Activated naive CD4-positive, alpha-beta T cell treated with anti-CD3 and anti-CD28 coated beads, Interleukin-2, amount 10 ng/mL, durations not matched to agents 7 days and 5 days (primary cell): ENCODE measurements at places on chromosomes 13 and 19.
A peak's percentile ranks its signal among the peaks of the same experiment; 100 is the strongest.

- no peak for DNase-seq
Measured at GRCh38 chr13:20964904-20965303, 62.4 kb upstream of the XPO4 start.

DNA sequence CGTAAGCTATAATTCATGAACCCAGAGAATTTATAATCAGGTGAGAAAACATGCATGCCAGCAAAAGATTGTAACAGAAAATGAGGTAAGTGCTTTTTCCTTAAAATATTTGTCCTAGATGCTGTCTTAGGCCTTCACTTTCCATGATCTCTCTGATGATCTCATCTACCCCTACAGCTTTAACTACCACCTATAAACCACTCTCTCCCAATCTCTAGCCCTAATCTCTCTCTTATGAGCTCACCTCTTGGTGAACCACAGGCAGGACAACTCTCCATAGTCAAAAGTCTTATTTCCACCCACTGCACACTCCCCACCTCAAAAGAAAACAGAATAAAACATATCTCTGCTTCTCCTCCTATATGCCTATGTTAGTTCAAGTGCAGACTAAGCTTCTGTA, 137.1 kb downstream of the SLC7A1 start:
- no peak for DNase-seq

- no peak for DNase-seq
Measured at GRCh38 chr19:10744253-10744798, 26.4 kb downstream of the DNM2 start.

DNA sequence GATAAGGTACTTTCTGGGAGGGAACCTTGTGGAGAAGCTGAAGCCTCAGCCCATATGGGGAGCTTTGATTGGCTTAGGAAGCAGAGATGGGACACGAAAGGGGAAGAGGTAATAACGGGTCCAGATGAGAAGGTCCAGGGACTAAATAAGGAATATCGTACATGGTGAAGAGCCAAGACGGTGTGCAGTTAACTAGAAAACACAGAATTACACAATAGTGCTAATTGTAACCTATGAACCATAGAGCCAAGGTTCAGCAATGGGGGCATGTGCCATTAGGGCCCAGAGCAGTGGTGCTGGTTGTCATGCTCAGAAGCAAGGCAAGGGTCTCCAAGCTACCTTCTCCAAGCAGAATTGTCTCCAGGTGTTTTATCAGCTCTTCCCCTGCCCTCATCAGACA, 106.1 kb downstream of the IRS2 start:
- DNase-seq, result no peak

DNA sequence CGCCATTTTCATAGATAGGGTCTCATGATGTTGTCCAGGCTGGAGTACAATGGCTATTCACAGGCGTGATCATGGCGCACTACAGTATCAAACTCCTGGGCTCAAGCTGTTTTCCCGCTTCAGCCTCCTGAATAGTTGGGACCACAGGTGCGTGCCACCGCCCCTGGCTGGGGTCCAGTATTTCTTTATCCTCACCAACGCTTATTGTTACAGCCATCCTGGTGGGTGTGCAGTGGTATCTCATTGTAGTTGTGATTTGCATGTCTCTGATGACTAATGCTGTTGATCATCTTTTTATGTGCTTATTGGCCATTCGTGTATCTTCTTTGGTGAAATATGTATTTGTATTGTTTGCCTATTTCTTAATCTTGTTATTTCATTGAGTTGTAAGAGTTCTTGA, 49.0 kb downstream of the SIPA1L3 start:
- DNase-seq, result no peak

DNA sequence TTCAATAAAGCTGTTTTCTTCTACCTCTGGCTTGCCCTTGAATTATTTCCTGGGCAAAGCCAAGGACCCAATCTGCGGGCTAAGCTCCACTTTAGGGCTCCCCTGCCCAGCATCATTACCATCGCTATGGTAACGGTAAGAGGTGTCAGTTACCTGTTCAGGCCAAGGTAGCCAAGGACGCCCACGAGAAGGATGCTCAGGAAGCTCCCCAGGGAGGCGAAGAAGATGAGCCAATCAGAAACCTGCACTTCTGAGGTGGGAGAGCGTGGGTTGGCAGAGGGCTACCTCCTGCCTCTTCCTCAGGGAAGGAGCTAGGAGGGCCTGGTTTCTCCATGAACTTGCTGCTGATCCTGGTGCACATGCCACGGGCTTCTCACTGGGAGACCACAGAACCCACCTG, 24.7 kb downstream of the IL12RB1 start:
- no peak for DNase-seq

- DNase-seq, result no peak
Measured at GRCh38 chr13:98496479-98496791, 80.5 kb downstream of the STK24 start.

DNA sequence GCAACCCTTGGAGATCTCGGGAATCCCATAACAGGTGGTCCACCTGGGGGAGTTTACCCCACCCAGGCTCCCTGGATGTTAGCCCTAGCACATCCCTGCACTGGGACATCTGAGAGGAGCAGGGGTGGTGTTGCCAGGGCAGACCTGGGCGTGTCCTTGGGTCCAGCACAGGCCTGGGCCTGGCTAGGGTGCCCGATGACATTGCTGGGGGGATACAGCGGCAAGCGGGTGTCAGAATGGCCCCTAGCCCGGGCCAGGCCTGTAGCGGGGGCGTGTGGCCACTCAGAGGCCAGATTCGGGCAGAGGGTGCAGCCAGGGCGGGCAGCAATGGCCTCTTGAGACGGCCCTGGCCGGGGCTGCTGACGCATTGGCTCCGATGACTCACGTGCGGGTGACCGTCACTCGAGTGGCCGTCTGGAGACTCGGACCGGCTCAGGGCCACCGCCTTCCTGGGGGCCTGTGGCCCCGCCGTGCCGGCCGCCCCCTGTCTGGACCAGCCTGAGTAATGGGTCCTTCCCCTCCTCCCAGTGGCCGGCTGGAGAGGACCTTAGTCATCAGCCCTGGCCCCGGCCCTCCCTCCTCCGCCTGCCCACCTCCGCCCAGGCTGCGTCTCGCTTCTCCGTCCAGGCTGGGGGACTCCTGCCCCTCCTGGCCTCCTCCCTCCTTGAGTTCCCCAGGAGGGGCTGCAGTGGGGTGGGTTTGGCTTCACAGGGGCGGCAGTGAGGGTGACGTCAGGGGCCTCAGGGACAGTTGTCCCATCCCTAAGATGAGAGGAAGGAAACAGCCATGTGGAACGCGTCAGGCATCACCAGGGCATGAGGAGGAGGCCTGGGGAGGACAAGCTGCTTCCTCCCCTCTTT, 23.2 kb upstream of the CRTC1 start:
- DNase-seq, result no peak

DNA sequence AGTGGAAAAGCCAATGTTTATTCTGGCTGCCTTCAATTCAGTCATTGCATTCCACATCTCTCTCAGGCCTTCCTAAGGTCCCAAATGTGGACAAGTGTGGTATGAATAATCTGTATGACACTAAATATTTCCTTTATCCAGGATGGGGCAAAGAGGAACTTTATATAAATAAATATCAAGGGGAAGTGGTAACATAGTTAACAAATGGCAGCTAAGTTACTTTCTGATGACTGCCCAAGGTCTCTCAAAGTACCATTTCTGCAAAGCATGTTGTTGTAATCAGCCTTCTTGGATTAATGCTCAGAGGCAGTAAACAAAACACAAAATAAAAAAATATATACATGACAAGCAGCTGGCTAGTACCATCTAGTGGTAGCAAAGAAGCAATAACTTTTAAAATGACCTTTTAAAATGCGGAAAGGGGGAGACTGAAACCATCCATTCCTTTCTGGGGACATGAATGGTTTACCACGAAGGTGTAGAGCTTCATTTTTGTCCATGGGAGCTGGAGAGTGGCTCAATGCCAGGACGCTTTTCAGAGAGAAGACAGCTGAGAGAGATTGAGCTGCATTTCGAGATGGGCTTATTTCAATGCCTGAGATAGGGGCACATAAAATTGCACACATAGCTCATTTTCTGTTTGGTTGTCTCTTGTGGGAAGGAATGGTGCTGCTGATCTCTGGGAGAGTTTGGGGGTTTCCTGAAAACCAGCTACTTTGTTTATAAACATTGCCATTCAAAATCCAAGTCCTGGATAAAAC, 259.2 kb downstream of the RFC3 start:
- no peak for DNase-seq

- DNase-seq, result no peak
Measured at GRCh38 chr19:33443638-33444561, 70.4 kb downstream of the CEBPG start.

DNA sequence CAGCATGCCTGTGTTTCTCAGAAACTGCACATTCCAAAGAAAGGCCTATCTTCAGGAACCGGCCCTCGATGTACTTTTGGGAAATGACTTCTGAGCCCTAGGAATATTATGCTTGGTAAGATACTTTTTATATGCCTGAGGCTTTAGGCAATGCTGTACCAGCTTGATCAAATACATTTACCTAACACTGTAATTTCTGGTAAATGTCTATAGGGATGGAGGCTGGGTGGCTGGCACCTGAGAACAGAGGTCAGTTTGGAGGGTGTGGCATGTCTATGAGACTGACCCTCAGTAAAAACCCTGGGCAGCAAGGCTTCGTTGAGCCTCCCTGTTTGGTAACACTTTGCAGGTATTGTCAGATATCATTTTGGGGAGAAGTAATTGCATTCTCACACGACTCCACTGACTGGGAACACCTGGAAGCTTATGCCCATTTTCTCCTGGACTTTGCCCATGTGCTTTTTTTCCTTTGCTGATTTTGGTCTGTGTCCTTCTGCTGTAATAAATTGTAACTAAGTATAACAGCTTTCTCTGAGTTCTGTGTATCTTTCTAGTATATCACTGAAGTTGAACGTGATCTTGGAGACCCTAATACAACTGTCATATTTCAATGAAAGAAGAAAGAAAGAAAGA, 1339.1 kb downstream of the OLFM4 start:
- DNase-seq, result no peak

DNA sequence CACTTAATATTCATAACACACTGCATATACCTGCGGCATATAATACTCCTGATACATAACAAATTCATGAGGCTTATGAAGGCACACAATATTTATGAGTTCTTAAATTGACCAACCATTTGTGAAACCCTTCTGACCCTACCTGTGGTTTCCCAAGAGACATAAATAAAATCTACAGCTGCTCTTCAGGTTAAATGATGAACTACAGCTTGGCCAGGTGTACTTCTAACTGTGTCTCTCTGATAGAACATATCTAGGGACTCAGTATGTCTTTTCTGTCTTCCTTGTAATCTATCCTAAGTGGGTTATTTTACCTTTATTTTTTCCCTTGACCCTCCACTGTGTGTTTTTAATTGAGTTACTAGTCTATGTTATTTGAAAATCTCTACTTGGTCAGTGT, 189.9 kb upstream of the UFM1 start:
- DNase-seq, result no peak

- peak; percentile 81 for DNase-seq
Measured at GRCh38 chr13:41458761-41459431, 1.5 kb downstream of the RGCC start.

GRCh38 chr13:96646515-96647211, 347.6 kb downstream of the OXGR1 start:
- no peak for DNase-seq

- no peak for DNase-seq
Measured at GRCh38 chr13:78785764-78786163, 126.8 kb upstream of the OBI1 start.

GRCh38 chr19:12611361-12611699, 610 bp downstream of the ZNF791 start:
- no peak for DNase-seq

DNA sequence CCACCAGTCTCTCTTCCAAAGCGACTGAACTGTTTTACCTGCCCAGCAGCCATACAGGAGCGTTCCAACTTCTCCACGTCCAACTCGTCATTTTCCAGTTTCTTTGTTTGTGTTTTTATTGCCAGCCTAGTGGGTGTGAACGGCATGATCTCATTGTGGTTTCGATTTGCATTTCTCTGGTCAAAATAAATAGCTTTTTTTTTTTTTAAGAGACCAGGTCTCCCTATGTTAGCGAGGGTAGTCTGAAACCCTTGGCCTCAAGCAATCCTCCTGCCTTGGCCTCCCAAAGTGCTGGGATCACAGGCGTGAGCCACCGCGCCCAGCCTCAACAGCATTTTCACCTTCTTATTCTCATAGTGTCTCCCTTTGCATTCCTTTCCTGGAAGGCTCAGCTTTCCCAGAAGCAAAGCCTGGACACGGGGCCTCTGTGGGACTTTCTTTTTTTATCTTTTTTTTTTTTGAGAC, 4.2 kb upstream of the JSRP1 start:
- DNase-seq, result no peak

DNA sequence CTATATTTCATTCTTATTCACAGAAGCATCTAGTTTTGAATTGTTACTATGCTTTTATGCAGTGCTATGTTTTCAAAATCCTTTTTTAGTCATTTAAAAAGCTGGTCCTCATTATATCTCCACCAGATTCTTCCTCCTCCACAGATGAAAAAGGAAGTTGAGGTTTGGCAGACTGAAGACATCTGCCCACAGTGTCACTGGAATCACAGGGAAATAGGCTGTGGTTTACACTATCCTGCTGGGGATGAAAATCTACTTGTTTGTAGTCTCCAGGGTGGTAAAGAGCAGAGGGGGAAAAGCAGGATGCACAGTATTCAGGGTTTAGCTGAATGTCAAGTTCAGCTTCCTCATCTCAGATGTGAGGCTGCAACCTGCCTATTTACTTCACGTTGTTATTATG, 351.2 kb downstream of the DNAJC15 start:
- no peak for DNase-seq

DNA sequence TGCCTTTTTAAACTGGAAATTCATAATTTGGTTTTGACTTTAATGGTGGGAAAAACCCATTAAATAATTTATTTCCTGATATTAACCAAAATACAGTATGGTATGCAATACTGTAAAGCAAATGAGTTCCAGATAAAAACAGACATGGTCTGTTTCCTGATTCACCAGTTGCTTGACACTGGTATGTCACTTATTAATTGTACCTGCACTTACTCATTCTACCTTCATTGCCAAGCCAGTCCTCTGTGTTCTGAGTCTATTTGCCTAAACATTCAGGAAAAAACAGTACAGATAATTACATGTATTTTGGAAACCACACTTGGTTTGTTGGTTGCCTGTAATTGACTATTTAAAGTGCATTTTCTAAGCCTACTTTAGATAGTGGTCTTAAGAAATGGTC, 159.3 kb downstream of the TNFRSF19 start:
- DNase-seq, result no peak

- no peak for DNase-seq
Measured at GRCh38 chr19:4583961-4584669, 24.6 kb upstream of the SEMA6B start.

DNA sequence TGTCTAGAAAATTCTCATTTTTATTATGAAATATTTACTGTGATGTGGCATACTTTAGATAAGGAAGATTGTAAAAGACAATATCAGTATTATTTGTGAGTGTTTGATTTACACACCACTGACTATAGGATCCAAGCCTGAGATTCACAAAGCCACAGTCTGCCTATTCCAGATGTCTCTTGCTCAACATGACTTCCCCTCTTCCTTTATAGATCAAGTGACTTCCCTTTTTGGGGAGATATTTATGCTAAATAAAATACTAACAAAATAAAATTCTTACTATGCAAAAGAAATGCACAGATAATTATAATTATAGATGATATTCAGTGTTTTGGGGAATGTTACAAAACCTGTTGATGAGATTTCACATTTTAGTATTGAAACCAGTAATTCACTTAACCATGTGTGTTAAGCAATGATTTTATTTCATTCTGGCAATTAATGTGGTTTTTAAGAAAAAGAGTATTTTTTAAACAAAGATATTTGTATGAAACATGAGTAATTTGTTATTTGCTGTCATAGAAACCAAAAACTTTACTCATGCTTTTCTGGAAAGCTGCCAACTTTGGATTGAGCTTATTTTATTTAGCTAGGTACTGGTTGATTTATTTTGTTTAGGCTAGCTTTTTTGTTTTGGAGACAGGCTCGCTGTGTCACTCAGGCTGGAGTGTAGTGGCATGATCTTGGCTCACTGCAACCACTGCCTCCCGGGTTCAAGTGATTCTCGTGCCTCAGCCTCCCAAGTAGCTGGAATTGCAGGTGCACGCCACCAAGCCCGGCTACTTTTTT, 13.7 kb upstream of the GPR183 start:
- DNase-seq, result no peak
